ENCODE measurements at places on chromosomes 12 and 14.

- DNase-seq = no peak
These were observed 124.9 kb upstream of the ATXN7L3B start for GRCh38 chr12:74412606-74413230.

DNA sequence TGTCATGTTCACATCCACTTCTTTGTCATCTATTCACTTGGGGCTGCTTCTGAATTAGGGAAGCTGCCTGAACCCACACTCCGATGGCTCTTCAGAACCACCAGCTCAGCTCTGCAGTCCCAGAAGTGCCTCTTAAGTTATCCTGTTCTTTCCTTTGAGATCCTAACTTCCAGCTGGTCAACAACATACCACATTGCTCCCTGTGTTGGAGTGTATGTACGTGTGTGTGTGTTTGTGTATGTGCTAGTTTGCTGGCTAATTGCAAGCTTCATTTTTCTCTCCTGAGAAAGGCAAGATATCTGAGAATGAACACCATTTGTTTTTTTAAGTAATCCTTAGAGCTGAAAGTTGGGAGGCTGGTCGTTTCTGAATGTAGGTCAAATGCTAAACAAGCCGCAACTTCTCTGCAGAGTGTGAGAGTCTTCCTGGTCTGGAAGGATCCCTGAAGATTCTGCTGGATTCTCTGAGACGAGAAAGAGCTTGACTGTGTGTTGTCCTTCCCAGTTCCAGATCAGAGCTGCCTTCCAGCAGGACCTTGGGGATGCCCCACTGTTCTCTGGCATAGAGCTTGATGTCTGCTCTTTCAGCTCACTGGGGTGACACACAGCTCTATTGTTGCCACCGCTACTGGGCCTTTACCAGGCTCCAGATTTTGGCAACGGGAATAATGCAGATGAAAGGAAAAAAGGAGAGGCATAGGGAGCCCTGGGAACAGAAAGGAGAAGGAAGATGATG lies 839 bp downstream of the GSG1 start:
- no peak for DNase-seq

DNA sequence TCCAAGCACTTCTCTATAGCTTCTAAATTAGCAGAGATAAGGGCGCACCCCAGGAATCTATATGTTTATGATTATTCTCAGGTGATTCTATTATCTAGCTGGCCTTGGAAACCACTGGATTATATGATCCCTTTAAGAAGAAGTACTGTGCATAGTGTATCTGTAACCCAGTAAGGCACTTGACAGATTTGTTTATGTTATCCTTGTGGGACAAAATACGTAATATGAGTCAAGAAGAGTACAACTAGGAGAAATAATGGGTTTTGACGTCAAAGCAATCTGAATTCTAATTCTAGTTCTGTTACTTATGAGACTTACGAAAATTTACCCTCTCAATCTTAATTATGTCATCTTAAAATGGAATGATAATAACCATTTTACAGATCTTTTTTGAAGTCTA lies 259.6 kb upstream of the NAV3 start:
- no peak for DNase-seq

GRCh38 chr14:101502761-101503392 lies 58.4 kb upstream of the DIO3 start:
- DNase-seq = no peak

- DNase-seq = no peak
These were observed 103.7 kb upstream of the MDM1 start for GRCh38 chr12:68435816-68436215.

GRCh38 chr12:5335069-5335468 lies 96.8 kb upstream of the NTF3 start:
- DNase-seq = no peak

GRCh38 chr14:96038920-96039632 lies at the start of gene C14orf132:
Gene C14orf132 (plus strand): TSS chr14:96039362. CDS start chr14:96039501, 139 bp downstream.
- no peak for DNase-seq

DNA sequence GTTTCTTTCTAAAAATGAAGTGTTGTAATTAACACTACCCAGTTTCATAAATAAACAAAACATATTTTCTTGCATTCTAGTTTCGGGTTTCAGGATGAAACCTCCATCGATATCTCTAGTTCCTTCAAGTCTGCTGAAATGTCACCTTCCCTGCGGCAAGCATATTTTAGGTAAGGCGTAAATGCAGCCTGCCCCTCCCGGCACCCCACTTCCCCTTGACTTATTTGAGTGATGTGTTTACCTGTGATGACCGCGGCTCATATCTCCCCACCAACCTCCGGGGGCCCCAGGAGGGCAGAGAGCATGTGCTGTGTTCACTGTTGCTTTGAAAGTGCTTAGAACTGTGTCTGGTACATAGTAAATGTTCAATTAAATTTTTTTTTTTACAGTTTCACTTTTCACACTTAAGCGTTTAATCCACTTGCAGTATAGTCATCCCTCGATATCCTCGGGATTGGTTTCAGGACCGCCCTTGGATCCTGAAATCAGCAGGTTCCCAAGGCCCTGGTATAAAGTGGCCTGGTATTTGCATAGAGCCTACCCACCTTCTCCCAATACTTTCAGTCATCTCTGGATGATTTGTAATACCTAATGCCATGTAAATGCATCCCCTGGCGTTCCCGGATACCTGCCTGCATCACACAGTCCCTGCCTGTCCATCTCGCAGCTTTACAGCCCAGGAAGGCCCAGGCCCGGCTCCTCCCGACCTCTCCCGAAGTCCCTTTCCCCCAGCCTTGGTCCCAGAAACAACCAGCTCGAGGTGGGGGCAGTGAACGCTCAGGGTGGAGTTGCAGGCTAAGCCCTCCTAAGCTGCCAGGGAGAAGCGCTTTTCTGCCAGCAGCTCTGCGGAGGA lies 40.2 kb upstream of the FBRSL1 start:
- no peak for DNase-seq

GRCh38 chr12:122399254-122399591 lies 23.2 kb downstream of the CLIP1 start:
- DNase-seq = no peak

DNA sequence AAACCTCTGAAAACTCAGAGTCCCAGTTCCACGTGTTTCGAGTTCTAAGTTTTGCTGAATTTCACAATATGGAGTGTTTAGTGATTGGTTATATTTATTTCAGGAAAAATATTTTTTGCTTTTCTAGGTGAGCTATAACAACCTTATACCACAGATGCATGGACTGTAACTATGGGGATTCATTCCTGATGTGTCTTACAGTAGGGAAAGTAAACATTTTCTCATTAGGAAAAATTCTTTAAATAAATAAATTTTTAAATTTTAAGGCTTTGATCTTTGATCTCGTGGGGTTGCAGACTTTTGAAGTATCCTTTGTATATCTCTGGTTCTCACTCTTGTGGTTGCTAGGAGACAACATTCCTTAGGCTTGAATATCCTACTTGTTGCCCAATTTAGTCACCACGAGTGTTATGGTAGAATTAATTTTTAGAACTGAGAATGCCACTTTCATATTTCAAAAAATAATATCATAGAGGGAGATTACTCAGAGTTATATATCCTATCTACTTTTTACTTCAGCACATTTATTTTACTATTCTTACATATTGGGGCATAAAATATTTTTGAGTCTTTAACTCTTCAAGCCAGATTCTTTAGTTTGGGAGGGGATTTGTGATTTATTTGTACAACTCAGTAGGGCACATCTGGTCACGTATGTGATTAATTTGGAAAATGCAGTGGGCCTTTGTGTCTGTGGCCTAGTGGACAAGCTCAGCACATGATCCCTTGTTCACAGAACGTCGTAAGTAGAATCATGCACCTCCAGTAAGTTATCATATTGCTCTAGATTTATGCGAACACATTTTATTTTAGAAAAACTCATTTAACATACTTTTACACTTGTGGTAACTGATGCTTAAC lies 224.0 kb downstream of the TTC6 start:
- no peak for DNase-seq

GRCh38 chr14:97854918-97855317 lies 1057.7 kb downstream of the VRK1 start:
- DNase-seq = no peak

GRCh38 chr12:12560587-12561370 lies 1.9 kb downstream of the DUSP16 start:
- DNase-seq = no peak
